Peyer's patch (tissue), 4 donors: ENCODE measurements at places on chromosomes 12 and 14. TPM values are rescaled to one million over a fixed set of nuclear protein-coding genes. Genes with fewer than 3 reads are reported as not detected.
A peak's percentile ranks its signal among the peaks of the same experiment; 100 is the strongest.

- no peak for DNase-seq
- no peaks in the 10 kb centered on the region for H3K36me3 ChIP-seq
- no peak overlapping the region for H3K27ac ChIP-seq
- no peak overlapping the region for H3K4me3 ChIP-seq
Measured at GRCh38 chr12:130398100-130398848, 60.6 kb downstream of the PIWIL1 start.

GLS2 gene
- total RNA-seq, result 1.5 TPM

LRRC10 gene
- total RNA-seq, result not detected

- no peak for DNase-seq
- H3K27me3 ChIP-seq, result peaks cover 25% of the 10 kb centered on the region
- H3K4me1 ChIP-seq, result peaks cover 51% of the 10 kb centered on the region
- peak overlapping the region; percentile 69 for H3K4me3 ChIP-seq
- H3K27ac ChIP-seq, result peak overlapping the region; percentile 97
Measured at GRCh38 chr14:102927878-102928411, 5.5 kb downstream of the AMN start.

DNA sequence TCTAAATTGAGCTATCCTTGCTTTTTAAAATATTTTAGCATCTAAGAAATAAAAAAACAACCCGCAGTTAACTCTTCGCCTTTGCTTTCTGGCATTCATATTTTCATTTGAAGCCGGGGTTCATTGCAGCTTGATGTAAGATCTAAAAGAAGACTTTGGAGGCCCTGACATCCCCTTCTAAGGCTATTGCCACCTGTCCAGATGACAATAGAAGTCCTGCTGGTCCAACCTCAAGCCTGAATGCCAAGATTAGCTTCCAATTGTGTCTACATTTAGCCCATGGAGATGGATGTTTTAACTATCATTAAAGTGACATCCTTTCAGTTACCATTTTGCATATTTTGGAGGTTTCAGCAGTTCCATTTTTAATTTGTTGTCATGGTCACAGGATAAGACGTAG is 51.6 kb upstream of the ATP2A2 start:
- no peak overlapping the region for H3K4me3 ChIP-seq
- H3K27me3 ChIP-seq, result no peaks in the 10 kb centered on the region
- peaks cover 11% of the 10 kb centered on the region for H3K4me1 ChIP-seq
- H3K36me3 ChIP-seq, result no peaks in the 10 kb centered on the region

PZP gene
- not detected for total RNA-seq

GRCh38 chr14:33904609-33905008 is 46.3 kb downstream of the EGLN3 start:
- H3K4me3 ChIP-seq, result no peak overlapping the region
- H3K4me1 ChIP-seq, result no peaks in the 10 kb centered on the region
- no peak for DNase-seq

DNA sequence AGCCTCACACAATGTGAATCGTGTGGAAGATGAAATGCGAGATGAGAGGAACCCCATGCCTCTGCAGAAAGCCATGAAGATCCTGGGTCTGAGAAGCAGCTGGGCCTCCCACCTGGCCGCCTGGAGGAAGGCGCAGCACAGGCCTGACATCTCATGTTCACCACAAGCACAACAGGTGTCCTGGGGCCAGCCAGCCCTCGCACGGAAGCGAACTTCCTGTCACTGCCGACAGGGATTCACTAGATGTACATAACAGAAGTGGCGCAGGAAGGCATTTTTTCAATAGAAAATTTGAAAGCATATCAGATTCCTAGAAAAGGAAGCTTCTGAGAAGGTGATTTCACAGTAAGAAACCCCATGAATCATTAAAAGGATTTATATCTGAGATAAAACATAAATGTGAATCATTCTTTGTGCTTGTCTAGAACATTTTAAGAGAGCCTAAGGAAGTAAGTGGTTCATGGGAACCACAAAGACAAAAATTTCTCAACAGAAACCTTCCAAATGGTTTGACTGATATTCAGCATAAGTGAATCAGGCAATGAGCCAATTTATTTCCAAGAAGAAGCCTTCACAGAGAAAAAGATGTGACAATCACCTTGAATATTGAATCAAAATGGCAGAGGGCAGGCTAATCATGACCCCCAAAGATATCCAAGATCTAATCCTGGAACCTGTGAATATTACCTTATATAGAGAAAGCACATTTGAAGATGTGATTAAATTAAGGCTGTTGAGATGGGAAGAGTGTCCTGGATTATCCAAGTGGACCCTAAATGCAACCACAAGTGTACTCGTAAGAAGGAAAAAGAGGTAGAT is 311.9 kb downstream of the DUSP6 start:
- peak; percentile 78 for DNase-seq
- no peak overlapping the region for H3K4me3 ChIP-seq
- H3K27ac ChIP-seq, result peak overlapping the region; percentile 28
- H3K4me1 ChIP-seq, result no peaks in the 10 kb centered on the region
- H3K27me3 ChIP-seq, result no peaks in the 10 kb centered on the region
- no peaks in the 10 kb centered on the region for H3K36me3 ChIP-seq

GRCh38 chr12:111056618-111057521 is 136.5 kb upstream of the MYL2 start:
- no peak overlapping the region for H3K4me3 ChIP-seq
- peak overlapping the region; percentile 57 for H3K27ac ChIP-seq
- H3K36me3 ChIP-seq, result no peaks in the 10 kb centered on the region

- no peaks in the 10 kb centered on the region for H3K27me3 ChIP-seq
- no peak overlapping the region for H3K27ac ChIP-seq
- no peaks in the 10 kb centered on the region for H3K36me3 ChIP-seq
- DNase-seq, result peak; percentile 27
- H3K4me1 ChIP-seq, result no peaks in the 10 kb centered on the region
Measured at GRCh38 chr12:1842183-1842904, 22.0 kb downstream of the LRTM2 start.

DNA sequence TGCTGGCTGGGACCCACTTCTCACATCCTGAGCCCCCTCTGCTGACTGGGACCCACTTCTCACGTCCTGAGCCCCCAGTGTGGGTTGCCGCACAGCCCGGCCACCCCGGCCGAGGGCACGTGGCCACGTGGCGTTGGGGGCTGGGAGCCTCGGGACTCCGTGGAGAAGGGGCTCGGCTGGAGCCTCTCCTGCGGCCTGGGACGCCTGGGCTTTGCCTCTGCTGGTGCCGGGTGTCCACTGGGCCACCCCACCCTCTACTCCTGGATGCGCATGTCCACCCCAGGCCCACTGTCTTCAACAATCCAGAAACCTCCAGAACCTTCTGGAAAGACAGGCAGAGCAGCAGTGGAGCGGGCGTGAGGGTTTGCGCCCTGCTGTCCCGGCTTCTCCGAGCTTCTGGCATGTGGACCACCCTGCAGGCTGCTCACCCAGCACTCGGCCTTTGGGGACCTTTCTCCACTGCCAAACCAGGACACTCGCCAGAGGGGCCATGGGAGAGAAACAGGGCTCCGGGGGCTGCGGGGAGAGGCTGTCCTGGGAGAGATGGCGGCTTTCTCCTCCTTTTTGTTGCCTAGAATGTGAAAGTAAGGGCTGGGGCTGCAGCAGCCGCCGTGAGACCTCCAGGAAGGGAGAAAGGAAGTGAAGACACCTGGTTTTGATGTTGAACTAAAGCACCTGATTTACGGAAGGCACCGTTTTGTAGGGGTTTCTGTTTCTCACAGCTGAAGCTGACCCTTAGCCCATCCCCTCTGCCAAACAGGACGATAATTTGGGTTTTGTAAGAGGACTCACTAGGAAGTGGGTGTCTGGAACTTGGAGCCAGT is 30.0 kb downstream of the NOC4L start:
- H3K27me3 ChIP-seq, result no peaks in the 10 kb centered on the region
- H3K4me1 ChIP-seq, result no peaks in the 10 kb centered on the region
- H3K27ac ChIP-seq, result no peak overlapping the region
- no peaks in the 10 kb centered on the region for H3K36me3 ChIP-seq
- no peak for DNase-seq

CABP1 gene
- total RNA-seq, result 0.54 TPM

DNA sequence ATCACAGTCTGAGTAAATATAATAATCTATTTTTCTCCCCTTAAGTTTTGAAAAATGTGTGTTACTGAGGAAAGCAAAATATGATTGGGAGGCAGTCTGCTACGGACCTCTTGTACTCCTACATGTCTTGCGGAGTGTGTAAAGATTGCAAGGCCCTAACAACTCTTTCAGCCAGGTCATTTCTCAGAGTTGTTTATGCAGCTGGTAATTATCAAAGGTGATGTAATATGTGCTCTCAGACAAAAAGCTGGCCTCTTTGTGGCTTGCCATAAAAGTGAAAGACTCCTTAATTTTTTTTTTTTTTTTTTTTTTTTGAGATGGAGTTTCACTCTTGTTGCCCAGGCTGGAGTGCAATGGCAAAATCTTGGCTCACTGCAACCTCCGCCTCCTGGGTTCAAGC is 40.5 kb upstream of the MON2 start:
- no peaks in the 10 kb centered on the region for H3K4me1 ChIP-seq
- no peak overlapping the region for H3K4me3 ChIP-seq

NTF3 gene
- not detected for total RNA-seq

GRCh38 chr12:71268598-71269280 is 110.9 kb upstream of the TSPAN8 start:
- H3K36me3 ChIP-seq, result no peaks in the 10 kb centered on the region
- H3K27ac ChIP-seq, result no peak overlapping the region
- H3K4me3 ChIP-seq, result no peak overlapping the region
- H3K27me3 ChIP-seq, result no peaks in the 10 kb centered on the region
- no peak for DNase-seq

DNA sequence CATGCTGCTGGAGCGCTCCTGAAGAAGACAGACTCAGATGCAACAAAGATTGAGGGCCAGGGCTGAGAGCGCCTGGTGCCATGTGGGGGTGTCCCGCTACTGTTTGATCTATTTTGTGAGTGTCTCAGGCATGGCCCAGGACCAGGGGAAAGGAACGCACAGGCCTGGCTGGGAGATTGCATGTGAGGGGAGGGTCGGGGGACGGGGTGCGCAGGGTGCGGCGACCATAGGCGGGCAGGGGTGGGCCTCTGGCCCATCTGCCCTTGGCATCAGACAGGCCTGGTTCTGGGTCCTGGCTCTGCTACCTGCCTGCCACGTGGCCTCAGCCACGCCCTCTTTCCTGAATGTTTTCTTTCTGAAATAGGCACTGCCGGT is 47.5 kb downstream of the BEGAIN start:
- H3K4me3 ChIP-seq, result no peak overlapping the region
- H3K27me3 ChIP-seq, result no peaks in the 10 kb centered on the region

GPR132 gene
- 29.7 TPM for total RNA-seq

- H3K27me3 ChIP-seq, result no peaks in the 10 kb centered on the region
- H3K36me3 ChIP-seq, result no peaks in the 10 kb centered on the region
- DNase-seq, result no peak
- no peak overlapping the region for H3K27ac ChIP-seq
- no peak overlapping the region for H3K4me3 ChIP-seq
Measured at GRCh38 chr12:105384916-105385535, 54.5 kb downstream of the C12orf75 start.

DNA sequence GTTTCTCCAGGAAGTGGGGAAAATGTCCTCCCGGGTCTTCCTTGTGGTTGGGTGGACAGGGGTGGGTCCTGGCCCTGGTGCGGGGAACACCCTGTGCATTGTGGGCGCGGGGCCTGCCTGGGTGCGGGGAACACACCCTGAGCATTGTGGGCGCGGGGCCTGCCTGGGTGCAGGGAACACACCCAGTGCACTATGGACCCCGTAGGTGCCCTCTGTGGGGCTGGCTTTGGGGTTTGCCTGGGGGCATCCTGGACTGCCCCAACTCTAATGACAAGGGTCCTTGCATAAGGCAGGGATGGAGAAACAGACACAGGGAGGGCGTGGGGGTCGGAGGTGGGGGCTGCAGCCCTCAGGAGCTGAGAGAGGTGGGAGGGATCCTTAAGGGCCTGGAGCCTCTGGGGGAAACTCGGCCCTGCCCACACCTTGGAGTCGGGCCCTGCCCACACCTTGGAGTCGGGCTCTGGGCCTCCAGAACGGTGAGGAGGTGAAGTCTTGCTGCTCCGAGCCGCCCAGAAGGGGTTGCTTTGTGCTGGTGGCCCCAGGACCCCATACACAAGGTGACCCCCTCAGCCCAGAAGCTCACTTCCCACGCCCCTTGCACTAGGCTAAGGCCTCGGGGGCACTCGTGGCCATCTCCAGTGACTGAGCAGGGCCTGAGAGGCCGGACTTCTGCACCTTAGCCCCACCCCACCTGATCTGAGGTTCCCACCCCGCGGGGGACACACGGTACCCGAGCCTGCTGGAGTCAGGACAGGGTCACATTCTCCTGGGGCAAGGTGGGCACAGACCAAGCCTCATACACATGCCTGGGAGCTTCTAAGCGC is 69.3 kb downstream of the GALNT9 start:
- no peaks in the 10 kb centered on the region for H3K36me3 ChIP-seq
- no peak for DNase-seq
- no peaks in the 10 kb centered on the region for H3K27me3 ChIP-seq
- H3K4me1 ChIP-seq, result no peaks in the 10 kb centered on the region
- H3K4me3 ChIP-seq, result no peak overlapping the region
- no peak overlapping the region for H3K27ac ChIP-seq

TSPAN19 gene
- total RNA-seq, result not detected

CACNA1C gene
- total RNA-seq, result 16.2 TPM

GTF2H3 gene
- 15.0 TPM for total RNA-seq

DNA sequence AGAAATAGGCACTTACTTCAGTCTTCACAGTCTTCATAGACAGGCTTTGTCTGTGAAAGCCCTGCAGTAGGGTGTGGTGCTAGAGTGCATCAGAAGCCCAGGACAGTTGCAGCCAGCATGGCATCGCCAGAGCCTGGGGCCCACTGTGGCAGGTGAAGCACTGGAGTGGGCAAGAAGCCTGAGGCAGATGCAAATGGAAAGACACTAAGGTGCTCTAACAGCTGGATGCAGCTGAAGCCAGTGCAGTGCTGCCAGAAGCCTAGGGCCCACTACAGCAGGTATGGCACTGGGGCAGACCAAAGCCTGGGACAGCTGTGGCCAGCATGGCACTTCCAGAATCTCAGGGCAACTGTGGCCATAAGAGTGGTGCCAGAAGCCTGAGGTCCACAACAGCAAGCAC is 358.6 kb downstream of the SYT1 start:
- H3K36me3 ChIP-seq, result no peaks in the 10 kb centered on the region
- H3K27me3 ChIP-seq, result no peaks in the 10 kb centered on the region
- no peak overlapping the region for H3K27ac ChIP-seq
- H3K4me1 ChIP-seq, result no peaks in the 10 kb centered on the region
- no peak overlapping the region for H3K4me3 ChIP-seq
- no peak for DNase-seq

GRCh38 chr14:30855345-30856037 is 18.9 kb upstream of the COCH start:
- no peak overlapping the region for H3K4me3 ChIP-seq
- no peak for DNase-seq
- no peaks in the 10 kb centered on the region for H3K4me1 ChIP-seq
- no peaks in the 10 kb centered on the region for H3K27me3 ChIP-seq
- no peak overlapping the region for H3K27ac ChIP-seq

GRCh38 chr14:105839425-105840265 is 313.3 kb downstream of the TMEM121 start:
- no peak overlapping the region for H3K27ac ChIP-seq
- DNase-seq, result peak; percentile 39
- H3K36me3 ChIP-seq, result no peaks in the 10 kb centered on the region
- no peaks in the 10 kb centered on the region for H3K27me3 ChIP-seq
- no peaks in the 10 kb centered on the region for H3K4me1 ChIP-seq

- no peak overlapping the region for H3K27ac ChIP-seq
- no peak overlapping the region for H3K4me3 ChIP-seq
- no peak for DNase-seq
- no peaks in the 10 kb centered on the region for H3K36me3 ChIP-seq
- no peaks in the 10 kb centered on the region for H3K4me1 ChIP-seq
- no peaks in the 10 kb centered on the region for H3K27me3 ChIP-seq
Measured at GRCh38 chr14:86430853-86431252, 900.9 kb downstream of the FLRT2 start.
